ENCODE measurements at places on chromosomes 6 and 20.

DNA sequence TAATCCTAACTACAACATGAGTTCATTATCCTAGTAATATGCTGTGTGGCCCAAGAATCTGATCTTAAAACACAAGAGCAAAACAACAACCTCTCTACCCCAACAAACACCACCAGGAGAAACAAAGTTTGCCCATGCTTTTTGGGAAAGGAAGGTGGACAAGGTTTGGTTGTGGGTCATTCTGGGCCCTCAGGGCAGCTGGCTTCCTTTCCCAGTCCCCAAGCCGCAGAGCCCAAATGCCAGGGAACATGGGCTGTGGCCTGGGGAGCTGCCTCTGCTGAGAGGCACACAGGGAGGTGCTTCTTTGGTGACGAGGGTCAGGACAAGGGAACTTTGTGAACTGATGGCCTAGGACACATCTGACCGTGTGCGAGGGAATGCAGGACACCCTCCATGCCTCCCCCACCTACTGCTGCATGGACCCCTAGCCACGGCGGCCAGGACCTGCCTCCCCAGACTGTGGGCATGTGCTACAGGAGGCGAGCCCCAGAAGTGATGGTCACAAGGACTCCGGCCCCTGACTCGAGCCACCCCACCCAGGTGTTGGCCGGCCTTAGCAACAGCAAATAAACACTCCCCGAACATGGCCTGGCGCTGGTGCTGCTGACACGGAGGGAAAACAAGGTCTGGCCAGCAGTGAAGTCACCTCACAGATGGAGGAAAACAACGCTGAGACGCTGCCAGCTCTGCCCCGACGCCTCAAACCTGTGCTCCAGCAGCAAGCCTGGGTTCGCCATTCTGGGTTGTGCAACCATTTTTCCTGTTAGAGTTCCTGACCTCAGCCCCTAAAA lies 55.6 kb downstream of the RRBP1 start:
- no peak for DNase-seq

DNA sequence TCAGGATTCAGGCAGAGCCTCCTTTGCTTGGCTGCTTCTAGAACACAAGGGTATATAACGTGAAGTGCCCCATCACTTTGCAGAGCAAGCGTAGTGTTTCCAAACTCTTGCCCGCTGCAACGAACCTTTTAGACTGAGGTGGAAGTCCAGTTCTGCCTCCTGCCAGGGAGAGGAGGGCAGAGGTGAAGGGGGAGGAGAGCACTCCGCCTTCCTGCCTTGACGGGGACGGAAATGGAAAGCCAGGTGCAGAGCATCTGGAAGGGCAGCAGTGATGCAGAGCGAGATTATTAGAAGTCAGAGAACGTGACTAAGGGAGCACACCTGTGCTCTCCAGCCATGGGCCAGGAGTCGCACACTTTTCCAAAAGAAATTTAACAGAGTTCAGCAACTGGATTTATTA lies 63.4 kb downstream of the RREB1 start:
- DNase-seq, result no peak

DNA sequence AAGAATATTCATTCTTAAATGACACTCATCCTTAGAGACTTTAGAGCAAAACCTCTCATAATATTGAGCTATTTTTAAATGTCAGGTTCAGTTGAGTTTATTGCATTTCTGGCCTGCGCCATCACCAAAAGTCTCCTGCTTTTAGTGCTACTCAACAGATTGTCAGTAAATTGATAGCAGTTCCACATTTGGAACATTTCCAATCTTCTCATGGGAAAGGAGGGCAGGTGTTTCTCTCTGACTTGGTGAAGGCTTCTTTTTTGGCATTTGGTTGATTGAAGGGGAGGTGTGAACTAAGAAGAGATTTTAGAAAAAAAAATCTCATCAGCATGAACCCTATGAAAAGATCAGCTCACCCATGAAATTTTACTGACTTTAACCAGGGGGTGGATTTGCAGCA lies 125.9 kb upstream of the INSM1 start:
- no peak for DNase-seq

GRCh38 chr6:80094017-80094416 lies 12.5 kb upstream of the BCKDHB start:
- no peak for DNase-seq

DNA sequence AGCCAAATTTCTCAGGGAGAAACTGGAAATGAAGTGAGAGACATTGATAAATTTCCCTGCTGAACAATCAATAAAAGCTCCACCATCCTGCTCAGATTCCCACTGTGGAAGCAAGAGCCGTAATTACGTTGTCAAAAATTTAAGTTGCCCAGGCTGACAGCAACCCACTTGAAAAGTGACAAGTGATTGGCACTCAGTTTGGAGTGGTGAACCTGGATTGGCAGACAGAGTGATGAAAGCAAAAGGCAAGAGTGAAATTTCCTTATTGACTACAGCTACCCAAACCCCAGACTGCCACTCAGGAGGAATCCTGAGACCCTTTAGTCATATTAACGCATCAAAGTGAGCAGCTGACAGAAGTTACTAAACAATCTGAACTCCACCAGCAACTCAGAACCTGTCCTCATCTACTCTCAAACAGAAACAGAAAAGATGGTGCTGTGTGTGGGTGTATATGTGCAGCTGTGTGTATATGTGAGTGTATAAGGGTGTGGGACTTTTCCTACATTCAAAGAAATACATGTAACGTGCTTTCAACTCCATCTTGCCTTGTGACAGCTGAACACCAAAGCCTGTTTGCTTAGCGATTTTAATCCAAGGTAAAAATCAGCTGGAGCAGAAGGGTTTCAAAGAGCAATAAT lies 157.4 kb downstream of the PKHD1 start:
- DNase-seq, result no peak

DNA sequence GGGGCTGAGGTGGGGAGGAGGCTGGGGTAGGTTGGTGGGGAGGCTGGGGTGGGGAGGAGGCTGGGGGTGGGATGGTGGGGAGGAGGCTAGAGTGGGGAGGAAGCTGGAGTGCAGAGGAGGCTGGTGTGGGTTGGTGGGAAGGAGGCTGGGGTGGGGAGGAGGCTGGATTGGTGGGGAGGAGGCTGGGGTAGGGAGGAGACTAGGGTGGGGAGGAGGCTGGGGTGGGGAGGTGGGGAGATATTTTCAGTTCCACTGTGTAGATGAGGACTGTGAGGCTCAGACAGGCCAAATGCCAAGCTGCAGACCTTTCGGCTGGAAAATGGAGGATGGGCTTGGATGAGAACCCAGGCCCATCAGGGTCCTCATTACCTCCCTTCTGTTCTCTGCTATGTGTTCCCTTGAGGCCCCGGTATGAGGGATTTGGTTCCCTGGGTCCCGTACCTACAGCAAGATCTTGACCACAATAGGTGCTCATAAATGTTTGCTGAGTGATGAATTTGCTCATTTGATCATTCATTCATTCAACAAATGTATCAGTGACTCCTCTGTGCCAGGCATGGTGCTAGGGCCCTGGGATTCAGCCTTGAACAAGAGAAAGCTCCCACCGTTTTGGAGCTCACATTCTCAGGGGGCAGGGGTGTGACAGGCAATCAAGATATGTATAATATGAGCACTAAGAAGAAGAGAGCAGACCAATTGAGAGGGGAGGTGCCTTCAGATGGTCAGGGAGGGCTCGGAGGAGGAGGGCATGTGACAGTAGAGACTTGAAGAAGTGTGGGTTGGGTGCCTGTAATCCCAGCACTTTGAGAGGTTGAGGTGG lies 36.1 kb upstream of the NOL4L start:
- DNase-seq, result no peak

- DNase-seq, result no peak
These were observed 24.5 kb downstream of the MAP7 start for GRCh38 chr6:136525586-136526195.

DNA sequence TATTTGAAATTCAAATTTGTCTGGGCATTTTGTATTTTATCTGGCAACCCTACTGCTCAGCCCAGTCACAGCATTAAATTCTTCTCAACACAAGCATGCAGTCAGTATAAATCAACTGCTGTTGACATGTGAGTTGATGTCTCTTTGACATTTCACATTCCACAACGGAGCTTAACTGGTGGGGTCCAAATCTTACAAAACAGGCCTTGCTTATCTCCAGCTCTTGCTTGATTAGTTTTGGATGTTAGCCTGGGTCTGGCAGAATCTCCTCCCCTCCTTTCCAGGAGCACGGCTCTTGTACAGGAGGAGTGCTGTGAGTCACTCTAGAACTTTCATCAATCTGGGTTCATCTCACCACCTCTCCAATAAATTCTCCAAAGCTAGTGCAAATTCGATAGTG lies 80.8 kb upstream of the PHACTR1 start:
- DNase-seq, result no peak

- DNase-seq, result no peak
These were observed 21.4 kb downstream of the CYP24A1 start for GRCh38 chr20:54152227-54153040.

- no peak for DNase-seq
These were observed 9.8 kb downstream of the RIMS4 start for GRCh38 chr20:44800391-44801046.

DNA sequence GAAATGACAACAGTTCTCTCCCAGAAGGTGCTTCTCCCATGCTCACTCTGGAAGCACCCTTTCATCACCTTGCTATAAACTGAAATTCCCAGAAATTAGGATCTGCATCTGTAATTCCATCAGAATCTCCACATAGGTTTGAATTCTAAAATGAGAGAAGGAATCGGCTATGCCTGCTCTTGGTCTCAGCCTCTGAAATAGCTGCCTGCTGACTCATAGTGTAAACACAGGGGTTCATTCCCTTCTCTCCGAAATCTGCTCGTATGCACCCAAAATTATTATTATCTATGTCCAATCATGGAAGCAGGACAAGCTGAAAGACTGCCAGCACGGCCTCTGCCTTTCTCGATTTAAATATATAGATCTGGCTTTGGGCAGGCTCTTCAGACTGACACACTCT lies 74.6 kb upstream of the TAB2 start:
- DNase-seq, result no peak

- DNase-seq, result no peak
These were observed 146.7 kb downstream of the GJA10 start for GRCh38 chr6:90040931-90041330.

- no peak for DNase-seq
These were observed 378.2 kb upstream of the SULF2 start for GRCh38 chr20:48163505-48163904.

GRCh38 chr20:23050847-23051627 lies 1.6 kb upstream of the THBD start:
- DNase-seq, result no peak

DNA sequence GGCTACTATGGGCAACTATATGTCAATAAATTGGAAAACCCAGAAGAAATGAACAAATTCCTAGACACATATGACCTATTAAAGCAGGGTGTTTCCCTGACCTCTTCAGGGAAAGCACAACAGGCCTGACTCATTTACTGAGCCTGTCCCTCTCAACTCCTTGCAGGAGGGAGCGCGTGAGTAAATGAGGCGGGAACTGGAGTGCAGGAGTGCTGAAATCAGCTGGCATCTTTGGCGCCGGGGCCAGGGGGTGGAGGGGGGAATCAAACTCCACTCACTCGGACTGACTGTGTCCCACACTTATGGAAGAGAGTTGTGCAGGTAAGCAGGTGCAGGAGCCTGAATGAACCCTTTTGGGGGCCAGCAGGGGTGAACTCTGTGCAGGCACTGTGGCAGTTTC lies 671.2 kb upstream of the PTCHD4 start:
- DNase-seq, result no peak

Data from activated T-helper 1 cell treated with anti-CD3 and anti-CD28 coated beads, Interleukin-2, amount 50 U/mL, for 16 hours (primary cell).